ENCODE measurements at places on chromosomes 7 and 10.
A peak's percentile ranks its signal among the peaks of the same experiment; 100 is the strongest.

DNA sequence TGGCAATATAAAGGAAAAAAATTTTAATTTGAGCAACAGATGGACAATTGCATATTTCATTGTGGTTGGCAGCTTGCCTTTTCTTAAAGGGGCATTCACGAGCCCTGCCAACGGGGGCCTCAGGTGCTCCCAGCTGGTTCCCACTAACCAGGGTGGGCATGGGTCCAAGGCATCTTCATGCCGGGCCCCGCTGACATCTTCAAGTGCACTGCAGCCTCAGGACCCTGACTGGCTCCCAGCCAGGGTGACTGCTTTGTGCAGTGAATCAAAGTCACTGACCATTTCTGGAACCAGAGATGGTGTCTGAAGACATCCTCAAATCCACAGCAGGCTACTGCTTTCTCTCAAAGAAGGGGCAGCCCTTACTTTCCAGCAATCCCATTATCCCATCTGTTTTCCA lies 275.2 kb upstream of the MGMT start:
- ATAC-seq: no peak

- ATAC-seq: no peak
Measured at GRCh38 chr10:4837551-4837950, 11.5 kb downstream of the AKR1E2 start.

GRCh38 chr10:50536617-50537240 lies 87.0 kb downstream of the SGMS1 start:
- no peak for ATAC-seq

- no peak for ATAC-seq
Measured at GRCh38 chr10:32413513-32413912, 32.4 kb upstream of the CCDC7 start.

GRCh38 chr10:59705931-59706330 lies 3.7 kb downstream of the SLC16A9 start:
- no peak for ATAC-seq

DNA sequence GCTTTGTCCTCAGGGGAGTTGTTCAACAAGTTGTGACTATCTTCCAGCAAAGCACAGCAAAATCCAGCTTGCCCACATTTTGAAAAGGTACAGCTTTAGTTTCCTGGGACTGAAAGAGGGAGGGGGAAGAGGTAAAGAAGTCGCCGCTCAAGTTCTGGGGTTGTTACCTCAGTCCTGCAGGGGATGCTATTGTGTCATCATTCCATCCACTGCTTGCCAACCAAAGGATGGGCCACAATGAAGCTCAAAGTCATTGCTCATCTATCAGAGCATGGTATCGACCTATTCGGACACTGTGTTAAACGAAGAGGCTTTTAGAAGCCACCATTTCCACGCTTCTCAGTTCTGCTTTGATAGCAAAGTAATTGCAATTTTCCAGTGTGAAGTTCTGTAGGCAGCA lies 34.3 kb downstream of the NPY start:
- no peak for ATAC-seq

GRCh38 chr7:46752881-46753366 lies 829.0 kb downstream of the TNS3 start:
- peak; percentile 76 for ATAC-seq

- ATAC-seq: peak; percentile 86
Measured at GRCh38 chr7:54839575-54840213, 80.7 kb upstream of the SEC61G start.

DNA sequence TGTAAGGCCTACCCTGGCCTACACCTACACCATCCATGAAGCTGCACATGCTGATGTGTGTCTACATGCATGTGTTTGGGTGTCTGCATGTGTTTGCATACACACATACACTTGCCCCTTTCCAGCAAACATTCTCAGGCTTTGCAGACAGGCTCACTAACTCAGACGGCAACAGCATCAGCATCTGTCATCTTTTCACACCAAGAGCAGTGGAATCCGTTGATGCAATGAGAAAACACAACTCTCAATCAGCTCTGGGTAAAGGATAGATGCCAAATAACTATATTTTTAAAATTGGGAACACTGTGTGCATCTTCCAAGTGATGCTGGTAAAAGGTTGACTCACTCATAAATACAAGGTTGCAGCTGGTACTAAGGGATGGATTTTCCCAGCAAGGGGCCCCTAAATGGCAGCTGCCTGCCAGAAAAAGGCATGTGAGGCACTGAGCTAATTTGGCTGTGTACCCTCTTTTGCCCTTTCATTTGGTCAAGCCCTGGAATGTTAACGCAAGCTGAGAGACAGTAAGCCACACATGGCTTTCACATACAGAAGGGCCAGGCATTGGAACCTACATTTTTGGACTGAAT lies 296.3 kb upstream of the NPSR1 start:
- ATAC-seq: no peak

DNA sequence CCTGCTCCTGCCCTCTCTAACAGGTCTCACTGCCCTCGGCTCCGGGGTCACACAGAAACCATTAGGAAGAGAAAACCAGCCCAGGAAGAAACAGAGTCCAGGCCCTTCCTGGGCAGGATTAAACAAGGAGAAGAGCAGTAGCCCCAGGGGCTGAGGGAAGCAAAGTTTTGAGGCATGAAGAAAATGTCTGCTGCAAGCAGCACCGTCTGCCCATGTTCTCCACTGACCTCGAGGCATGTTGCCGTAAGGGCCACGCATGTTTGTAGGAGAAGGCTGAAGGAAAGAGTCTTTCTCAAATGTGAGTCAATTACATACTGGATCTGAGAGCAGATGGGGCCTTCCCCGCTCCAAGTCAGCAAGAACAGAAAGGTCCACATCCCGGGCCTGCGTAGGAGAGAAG lies 4.2 kb downstream of the ZNF746 start:
- ATAC-seq: no peak

- ATAC-seq: no peak
Measured at GRCh38 chr7:4713183-4713784, 31.2 kb downstream of the FOXK1 start.

GRCh38 chr7:21429021-21429420 lies 1.1 kb downstream of the SP4 start:
- no peak for ATAC-seq

GRCh38 chr7:121541457-121541856 lies 145.3 kb upstream of the FAM3C start:
- ATAC-seq: no peak

DNA sequence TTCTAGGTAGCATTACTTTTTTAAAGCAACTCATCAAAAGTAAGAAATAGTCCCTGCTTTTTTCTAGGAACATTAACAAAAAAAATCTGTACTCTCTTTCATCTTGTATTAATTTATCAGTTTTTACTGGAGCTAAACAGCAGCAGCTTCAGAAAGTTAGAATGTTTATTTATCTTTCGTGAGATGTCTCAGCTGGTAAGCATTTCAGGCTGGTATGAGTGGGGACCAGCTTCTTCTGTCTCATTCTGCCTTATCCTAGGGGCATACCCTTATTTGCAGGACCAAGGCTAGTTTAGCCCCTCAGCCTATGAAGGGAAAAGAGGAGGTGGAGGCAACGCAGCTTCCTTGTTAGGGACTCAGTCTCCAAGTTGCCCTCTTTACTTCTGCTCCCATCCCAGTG lies 35.1 kb downstream of the LANCL2 start:
- ATAC-seq: no peak

DNA sequence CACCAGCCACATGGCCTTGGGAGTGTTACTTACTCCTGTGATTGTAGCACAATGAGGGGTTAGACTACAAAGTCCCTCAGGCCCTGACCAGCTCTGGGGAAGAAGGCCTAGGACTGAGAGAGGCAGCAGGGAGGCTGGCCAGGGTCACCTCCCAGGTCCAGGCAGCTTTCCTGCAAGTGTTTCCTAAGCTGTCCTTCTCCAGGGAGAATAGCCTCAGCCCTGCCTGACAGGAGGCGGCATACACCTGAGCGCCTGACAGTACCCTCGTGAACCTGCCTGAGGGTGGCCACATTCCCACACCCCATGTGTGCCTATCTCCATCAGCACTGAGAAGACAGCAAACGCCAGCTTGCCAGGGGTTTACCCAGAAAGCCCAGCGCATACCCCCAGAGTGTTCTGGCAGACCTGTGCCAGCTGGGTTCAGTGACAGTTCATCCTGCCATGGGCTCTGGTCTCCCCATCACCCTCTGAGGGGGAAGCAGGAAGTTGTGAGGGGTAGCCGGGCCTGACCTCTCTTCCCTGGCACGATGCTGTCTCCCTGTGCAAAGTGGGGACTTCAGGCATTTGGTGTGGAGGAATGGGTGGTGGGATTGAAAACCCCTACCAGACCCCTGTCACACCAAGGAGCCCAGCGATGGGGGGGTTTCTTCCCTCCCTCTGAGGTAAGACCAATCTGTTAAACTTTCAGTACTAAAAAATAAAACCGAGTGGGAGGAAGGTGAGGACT lies 56.3 kb upstream of the CAMK2B start:
- ATAC-seq: no peak

DNA sequence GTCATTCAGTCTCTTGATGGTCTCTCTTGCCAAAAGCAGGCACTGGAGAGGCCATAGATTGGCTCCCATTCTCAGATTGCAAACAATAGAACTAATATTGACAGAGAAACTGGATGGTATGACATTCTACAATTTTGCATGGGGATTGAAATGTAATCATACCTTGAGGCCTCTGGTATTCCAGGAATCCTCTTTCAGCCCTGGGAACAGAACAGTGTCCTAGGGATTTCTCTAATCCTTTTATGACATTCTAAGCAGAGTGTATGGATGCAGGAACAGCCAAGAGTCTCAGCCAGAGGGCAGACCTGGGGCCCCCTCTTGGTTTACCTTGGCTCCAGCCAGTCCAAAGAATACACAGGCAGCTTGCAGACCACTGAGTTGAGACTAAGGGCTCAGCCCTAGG lies 206.4 kb downstream of the KCNMA1 start:
- no peak for ATAC-seq

DNA sequence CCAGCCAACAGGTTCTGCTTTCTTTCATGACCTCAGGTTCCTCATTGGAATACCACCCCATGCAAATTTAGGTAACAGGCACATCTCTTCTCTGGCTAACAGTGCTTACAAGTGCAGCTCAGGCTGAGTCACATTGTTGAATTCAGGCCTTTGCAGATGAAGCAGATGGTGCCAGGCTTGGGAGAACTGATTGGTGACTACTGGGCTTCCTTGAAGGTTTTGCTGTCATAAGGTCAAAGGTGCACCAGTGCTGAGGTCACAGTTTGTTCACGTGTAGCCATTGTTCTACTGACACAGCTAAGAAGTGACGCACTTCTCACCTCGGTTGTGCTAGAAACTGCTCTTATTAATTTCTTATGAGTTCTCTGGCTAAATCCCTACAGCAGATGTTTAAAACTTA lies 128.6 kb upstream of the BMPER start:
- ATAC-seq: no peak

DNA sequence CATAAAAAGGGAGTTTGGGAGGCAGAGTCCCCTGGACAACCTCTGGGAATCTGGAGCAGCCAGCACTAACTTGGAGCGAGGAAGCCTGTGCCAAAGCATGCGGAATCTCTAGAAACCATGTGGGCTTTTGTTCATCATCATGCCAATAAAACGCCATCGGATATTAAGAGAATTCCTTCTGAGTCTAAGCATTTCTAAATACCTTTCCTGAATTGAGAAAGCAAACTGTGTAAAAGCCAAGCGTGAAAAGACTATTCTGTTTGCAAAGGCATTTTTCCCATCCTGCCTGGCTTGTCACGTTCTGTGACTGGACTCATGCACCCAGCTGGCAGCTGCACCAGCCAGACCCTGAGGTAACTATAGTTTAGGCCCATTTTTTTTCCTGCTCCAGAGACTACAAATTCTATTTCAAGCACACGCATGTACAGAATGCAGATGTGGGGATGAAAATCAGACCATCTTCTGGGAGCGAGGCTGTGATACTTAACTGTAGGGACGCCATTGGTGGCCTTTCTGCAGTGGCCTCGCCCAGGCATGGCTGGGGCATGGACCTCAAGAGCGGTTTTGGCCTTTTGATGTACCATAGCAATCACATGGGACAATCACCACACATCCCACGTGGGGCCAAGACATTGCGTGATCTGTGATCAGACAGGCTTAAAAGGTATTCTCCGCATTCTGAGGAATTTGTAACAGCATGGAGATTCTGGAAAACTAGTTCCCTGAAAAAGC lies 218.9 kb downstream of the KIAA1217 start:
- ATAC-seq: no peak

- ATAC-seq: no peak
Measured at GRCh38 chr10:12897278-12897677, 104.2 kb downstream of the CCDC3 start.

GRCh38 chr10:35004651-35005050 lies 85.5 kb downstream of the CUL2 start:
- no peak for ATAC-seq

DNA sequence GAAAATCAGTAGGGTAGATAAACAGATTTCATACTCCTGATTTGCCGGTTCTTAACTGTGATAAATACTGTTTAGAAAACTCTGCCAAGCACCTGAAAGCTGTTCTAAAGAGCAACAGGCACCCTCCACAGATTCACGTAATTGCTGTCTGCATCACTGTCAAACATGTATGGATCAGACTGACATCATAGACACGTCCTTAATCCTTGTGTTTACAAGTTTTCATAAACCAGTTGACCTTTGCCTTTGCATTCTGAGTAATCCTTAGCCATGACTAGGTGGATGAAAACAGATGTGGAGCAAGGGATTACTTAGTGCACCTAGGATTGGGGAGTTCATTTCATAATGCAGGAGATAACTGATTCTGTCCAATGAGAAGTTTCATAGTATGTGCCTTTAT lies 41.6 kb downstream of the SLC39A12 start:
- no peak for ATAC-seq

GRCh38 chr10:63273577-63273976 lies 140.4 kb downstream of the NRBF2 start:
- ATAC-seq: no peak

DNA sequence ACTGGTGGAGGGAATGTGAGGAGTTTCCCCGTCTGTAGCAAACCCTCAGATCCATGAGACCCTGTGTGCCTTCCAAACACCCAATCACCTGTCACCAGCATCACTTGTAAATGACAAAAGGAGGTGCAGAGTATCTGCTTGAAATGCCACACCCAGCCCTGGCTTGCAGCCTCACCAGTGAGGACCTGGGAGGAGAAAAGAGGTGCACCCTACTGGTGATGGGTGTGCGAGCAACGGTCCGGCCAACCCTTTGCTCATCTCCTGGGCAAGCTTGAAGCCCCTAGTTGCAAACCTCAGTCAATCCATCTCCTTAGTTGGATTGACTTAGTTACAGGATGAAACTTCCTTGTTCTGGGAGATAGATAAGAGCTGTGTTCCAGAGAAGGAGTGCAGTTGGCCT lies 62.4 kb upstream of the WAPL start:
- no peak for ATAC-seq

DNA sequence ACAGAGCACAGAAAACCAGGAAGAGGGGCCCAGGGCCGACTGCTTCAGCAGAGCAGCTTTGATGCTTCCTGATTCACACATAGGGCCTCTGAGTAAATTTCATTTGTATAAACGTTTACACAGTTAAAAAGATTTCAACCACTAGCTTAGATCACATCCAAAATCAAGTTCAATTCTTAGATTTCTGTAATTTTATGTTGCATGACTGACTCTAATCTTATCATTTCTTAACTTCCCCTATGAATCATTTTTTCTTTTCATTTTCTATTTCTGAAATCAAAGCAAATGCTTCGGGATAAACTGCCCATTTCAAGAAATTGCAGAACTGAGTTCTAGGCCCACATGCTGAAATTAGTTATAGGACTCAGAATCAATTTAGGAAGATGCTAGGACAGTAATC lies 224.7 kb downstream of the INHBA start:
- ATAC-seq: no peak

Data from gastroesophageal sphincter (tissue), 4 donors.